SHP77 treated with DMSO at 0.1 percent for 48 hours (cell line): ENCODE measurements at places on chromosomes 16 and 17.

GRCh38 chr17:19302791-19303331 is 59.7 kb downstream of the B9D1 start:
- no peak for DNase-seq

DNA sequence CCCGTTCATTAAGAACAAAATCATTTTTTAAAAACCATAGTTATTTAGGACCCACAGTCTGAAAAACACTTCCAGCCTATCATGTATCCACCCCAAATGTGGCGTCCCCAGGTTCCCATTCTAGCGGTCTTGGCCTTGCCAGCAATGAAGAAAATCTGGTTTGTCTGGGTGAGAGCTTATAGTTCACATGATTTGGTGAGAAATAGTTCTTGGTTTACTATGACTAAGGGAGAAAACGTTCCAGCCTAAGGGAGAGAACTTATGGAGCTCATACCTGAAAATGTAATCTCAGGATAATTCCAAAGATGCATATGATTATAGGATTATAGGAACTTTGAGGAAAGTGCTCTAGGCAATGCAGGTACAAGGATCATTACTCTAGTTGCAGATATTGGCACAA is 4.8 kb downstream of the MARVELD3 start:
- DNase-seq, result no peak

GRCh38 chr17:28319598-28319935 is 567 bp downstream of the TMEM97 start:
- DNase-seq, result no peak

- peak; percentile 97 for DNase-seq
Measured at GRCh38 chr16:73068541-73069401, 20.8 kb upstream of the ZFHX3 start.

- no peak for DNase-seq
Measured at GRCh38 chr17:31573047-31573446, 181.6 kb downstream of the RAB11FIP4 start.

GRCh38 chr17:27793168-27793905 is 7.0 kb downstream of the NOS2 start:
- DNase-seq, result no peak

DNA sequence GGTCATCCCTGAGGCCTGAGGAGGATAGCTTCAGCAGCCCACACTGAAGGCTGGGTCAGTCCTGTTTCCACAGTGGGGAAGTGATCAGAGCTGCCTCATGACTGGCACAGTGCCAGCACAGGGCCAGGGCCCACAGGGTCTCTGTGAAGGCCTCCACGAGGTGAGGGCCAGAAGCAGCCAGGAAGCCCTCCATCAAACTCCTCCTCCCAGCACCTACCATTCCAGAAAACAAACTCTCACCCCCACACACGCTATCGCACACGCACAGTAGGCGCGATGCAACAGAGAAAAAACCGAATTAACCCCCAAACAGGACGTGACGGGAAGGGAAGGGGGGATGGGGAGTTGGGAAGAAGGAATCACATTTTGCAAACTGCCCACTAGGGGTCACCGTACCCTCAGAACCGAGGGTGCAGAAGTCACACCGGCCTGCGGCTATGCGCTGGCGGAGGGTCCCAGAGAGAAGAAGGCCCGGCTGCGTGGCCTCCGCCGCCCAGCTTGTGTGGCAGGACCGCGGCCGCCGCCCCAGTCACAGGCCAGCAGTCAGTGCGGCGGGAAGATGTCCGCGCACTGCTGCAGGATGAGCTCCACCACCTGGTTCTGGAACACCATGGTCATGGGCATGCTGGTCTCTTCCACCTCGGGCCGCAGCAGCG is 37.6 kb downstream of the ARHGAP27 start:
- DNase-seq, result peak; percentile 32

GRCh38 chr17:49362723-49363117 is 670 bp upstream of the ZNF652 start:
- DNase-seq, result no peak

DNA sequence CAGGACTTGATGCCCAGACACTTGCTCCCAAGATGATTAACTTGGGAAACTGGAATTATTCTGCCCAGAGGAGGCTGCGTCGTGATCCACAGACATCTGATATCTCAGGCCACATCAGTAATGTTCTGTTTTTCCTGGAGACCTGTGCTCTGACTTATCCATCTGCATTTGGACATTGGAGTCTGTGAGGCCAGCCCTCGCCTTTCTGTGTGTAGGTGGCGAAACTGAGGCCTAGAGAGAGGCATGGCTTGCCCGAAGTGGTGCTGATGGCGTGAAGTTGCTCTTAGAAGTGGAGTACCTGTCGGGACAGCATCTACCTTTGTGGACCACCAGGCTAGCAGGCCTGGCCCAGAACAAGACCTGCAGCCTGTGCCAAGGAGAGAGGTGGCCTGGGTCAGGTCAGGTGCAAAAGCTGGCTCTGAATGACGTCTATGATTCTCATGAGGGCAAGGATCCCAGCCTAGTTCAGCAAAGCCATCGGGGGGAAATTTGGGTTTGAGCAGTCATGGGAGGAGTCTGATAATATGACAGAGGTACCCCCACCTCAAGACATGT is 186.8 kb upstream of the ZNF469 start:
- no peak for DNase-seq

GRCh38 chr17:27596566-27597187 is 34.3 kb upstream of the LGALS9 start:
- no peak for DNase-seq

- DNase-seq, result no peak
Measured at GRCh38 chr16:49748322-49748721, 107.6 kb downstream of the ZNF423 start.

DNA sequence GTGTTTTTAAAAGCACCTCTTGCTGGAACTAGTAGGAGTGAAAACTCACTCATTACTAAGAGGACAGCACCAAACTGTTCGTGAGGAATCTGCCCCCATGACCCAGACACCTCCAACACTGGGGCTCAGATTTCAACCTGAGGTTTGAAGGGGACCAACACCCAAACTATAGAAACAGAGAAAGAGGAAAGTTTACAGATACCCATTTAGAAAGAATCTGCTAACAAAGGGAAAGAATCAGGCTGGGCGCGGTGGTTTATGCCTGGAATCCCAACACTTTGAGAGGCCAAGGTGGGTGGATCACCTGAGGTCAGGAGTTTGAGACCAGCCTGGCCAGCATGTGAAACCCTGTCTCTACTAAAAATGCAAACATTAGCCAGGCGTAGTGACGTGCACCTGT is 3.4 kb upstream of the CSNK1D start:
- no peak for DNase-seq

- no peak for DNase-seq
Measured at GRCh38 chr17:4751932-4752331, 12.2 kb upstream of the CXCL16 start.

- no peak for DNase-seq
Measured at GRCh38 chr16:1150511-1150982, 2.4 kb upstream of the CACNA1H start.

DNA sequence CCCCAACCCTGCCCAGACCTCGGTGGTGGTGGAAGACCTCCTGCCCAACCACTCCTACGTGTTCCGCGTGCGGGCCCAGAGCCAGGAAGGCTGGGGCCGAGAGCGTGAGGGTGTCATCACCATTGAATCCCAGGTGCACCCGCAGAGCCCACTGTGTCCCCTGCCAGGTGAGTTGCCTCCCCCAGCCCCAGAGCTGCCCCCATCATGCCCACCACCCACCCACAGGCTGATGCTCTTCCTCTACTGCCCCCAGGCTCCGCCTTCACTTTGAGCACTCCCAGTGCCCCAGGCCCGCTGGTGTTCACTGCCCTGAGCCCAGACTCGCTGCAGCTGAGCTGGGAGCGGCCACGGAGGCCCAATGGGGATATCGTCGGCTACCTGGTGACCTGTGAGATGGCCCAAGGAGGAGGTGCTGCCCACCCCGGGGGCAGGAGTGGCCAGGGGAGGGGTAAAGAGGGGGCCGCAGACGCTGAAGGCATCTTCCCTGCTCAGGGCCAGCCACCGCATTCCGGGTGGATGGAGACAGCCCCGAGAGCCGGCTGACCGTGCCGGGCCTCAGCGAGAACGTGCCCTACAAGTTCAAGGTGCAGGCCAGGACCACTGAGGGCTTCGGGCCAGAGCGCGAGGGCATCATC is 8.4 kb downstream of the GALK1 start:
- DNase-seq, result no peak

DNA sequence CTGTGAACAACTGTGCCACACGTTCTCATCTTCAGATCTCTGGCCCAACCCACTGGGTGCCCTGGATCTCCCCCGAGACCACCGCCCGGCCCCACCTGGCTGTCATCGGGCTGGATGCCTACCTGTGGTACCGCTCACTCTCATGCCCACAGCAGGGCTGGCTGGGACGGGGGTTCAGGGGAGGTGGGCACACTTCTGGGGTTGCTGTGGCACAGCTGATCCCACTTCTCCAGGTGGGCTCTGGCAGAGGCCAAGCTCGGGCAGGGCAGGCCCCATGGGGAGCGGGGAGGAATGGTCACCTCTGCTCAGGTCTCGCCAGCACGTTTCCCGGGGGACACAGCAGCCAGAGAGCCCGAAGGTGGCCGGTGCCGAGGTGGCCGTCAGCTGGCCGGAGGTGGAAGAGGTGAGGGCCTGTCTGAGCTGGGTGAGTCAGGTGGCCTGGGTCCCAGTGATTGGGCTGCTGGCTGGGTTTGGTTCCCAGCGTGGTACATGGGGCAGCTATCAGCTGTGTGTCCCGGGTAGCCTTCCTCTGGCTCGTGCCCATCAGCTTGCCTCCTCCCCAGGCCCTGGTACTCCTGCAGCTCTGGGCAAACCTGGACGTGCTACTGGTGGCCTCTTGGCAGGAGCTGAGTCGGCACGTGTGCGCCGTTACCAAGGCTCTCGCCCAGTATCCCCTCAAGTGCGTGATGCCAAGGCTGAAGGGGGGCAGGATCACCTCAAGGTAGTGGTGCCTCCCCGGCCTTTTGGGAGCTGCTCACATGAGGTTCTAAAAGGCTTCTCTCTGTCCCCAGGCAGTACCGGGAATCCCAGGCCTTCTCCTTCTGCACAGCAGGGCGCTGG is 2.3 kb upstream of the MRPS34 start:
- DNase-seq, result no peak

- no peak for DNase-seq
Measured at GRCh38 chr17:4645642-4646041, 4.2 kb upstream of the ALOX15 start.

DNA sequence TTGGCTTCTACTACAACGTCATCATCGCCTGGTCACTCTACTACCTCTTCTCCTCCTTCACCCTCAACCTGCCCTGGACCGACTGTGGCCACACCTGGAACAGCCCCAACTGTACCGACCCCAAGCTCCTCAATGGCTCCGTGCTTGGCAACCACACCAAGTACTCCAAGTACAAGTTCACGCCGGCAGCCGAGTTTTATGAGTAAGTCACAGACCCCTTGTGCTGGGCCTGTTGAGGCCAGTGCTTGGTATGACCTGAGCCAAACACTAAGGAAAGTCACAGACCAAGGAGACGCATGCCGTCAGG is 16.1 kb downstream of the SLC6A2 start:
- no peak for DNase-seq

- no peak for DNase-seq
Measured at GRCh38 chr16:7004266-7004665, 328.4 kb upstream of the RBFOX1 start.

GRCh38 chr17:72466199-72466598 is 345.4 kb downstream of the SOX9 start:
- no peak for DNase-seq

DNA sequence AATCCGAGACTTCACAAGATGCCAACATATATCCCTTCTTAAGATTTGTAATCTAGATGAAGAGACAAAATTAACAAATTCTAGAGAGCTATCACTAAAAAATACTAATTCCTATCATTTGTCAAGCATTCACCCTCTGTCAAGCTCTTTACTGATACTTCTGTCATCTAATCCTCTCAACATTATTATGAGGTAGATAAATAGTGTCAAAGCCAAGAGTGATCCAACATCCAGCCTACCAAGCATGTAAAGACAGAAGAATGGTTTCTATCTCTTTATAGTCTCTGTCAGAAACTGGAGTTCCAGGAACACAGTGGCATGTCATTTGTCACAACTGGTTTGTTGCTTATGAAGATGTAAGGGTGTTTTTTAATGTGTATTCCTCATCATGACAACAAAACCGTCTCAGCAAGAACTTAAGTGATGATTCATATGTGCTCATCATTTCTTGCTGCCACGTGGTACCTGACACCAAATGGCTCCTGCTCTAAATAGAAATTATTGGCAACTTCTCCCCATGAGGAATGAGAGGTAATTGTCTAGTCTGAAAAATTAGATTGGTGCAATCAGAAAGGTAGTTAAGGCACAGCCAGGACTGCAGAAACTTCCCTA is 196.8 kb downstream of the TOX3 start:
- no peak for DNase-seq

GRCh38 chr17:44786551-44787081 is 27.8 kb downstream of the ADAM11 start:
- DNase-seq, result no peak

DNA sequence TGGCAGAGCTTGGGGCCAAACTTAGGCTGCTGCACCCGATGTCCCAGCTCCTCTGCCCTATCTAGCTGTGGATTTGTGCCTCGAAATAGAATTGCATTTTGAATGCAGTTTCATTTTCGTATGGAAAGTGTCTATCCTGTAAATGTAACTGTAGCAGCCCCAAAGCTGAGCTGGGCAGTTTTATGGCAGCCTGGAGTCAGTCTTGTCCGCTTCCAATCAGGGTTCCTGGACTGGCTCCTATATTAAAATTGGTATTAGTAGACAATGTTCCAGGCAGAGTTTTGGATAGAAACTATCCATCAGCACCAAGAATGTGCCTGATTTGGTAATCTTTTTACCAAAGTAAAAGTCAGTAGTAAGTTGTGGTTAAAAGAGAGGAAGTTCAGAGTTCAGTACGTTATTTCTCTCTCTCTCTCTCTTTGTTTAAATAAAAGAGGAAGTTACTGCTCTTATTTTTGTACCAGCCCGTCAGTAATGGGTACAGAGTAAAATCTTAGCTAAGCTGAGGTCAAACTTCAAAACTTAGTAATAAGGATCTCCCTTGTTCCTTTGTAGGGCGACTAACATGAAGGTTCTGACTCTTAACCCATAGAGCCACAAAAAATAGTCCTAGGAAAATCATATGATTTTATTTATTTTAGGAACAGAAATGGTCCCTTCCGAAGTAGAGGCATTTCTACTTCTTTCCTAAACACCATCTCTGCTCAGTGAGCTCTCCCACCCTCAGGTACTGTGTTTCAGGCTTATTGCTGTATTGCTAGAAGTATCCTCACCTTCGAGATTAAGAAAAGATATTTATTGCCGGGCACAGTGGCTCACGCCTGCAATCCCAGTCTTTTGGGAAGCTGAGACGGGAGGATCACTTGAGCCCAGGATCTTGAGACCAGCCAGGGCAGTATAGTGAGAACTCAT is 28.0 kb downstream of the PRKCB start:
- DNase-seq, result no peak

DNA sequence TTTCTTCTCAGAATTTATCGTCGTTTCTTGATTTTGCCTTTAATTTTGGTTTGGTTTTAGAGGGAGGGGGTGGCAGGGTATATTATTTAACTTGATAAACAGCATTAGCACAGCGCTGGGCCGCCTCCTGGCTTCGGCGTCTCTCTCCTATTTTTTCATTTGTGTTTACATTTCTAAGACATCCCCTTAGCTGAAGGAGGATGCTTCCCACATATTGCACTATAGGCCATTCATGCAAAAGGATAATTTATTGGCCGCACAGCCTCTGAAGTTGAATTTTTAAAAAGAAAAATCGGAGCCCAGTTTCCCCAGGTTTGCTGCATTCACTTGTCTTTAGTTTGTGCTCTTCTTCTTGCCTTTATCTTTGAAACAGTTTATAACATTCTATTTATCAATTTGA is 497.4 kb upstream of the ZFHX3 start:
- no peak for DNase-seq

GRCh38 chr17:28812091-28812747 is 30.4 kb downstream of the FAM222B start:
- peak; percentile 93 for DNase-seq

- DNase-seq, result peak; percentile 46
Measured at GRCh38 chr16:3983081-3983520, 102.6 kb upstream of the CREBBP start.

- no peak for DNase-seq
Measured at GRCh38 chr16:53057658-53058057, 2.9 kb downstream of the CHD9 start.
